A375 (cell line): ENCODE measurements at places on chromosomes 2 and 18. TPM values are rescaled to one million over a fixed set of nuclear protein-coding genes. Genes with fewer than 3 reads are reported as not detected.

HTR2B gene
- not detected in 2 replicates for total RNA-seq

ARHGEF33 gene
- not detected in 2 replicates for total RNA-seq

CHPF gene
- total RNA-seq, result 106 and 121 TPM in 2 replicates

DCTN1 gene
- 78.8 and 83.3 TPM in 2 replicates for total RNA-seq

TIGD1 gene
- 9.6 and 12.2 TPM in 2 replicates for total RNA-seq

ATP8B1 gene
- total RNA-seq, result not detected in 2 replicates

KCNG2 gene
- not detected in 2 replicates for total RNA-seq

CYTIP gene
- total RNA-seq, result not detected in 2 replicates

RNU2-63P gene
- total RNA-seq, result not detected in 2 replicates

RGPD8 gene
- 5.0 and 6.9 TPM in 2 replicates for total RNA-seq

DPP4 gene
- total RNA-seq, result 0.05 TPM in 1 of 2 replicates, not detected in the other

FEV gene
- not detected in 2 replicates for total RNA-seq

IL1A gene
- total RNA-seq, result 4.2 and 8.8 TPM in 2 replicates

ASB18 gene
- not detected in 2 replicates for total RNA-seq

ATRAID gene
- 107 and 130 TPM in 2 replicates for total RNA-seq

LBX2 gene
- 16.3 and 18.1 TPM in 2 replicates for total RNA-seq

IMMT gene
- total RNA-seq, result 132 and 144 TPM in 2 replicates

GPR35 gene
- total RNA-seq, result 0.16 and 0.19 TPM in 2 replicates

ERCC3 gene
- 30.0 and 30.1 TPM in 2 replicates for total RNA-seq

ZAP70 gene
- total RNA-seq, result not detected in 2 replicates

CELF4 gene
- not detected in 2 replicates for total RNA-seq

CPO gene
- not detected in 2 replicates for total RNA-seq

PTRHD1 gene
- total RNA-seq, result 52.3 and 56.4 TPM in 2 replicates

C2orf80 gene
- total RNA-seq, result not detected in 2 replicates

HOXD13 gene
- total RNA-seq, result 5.3 and 7.1 TPM in 2 replicates

SLC4A5 gene
- total RNA-seq, result 0.16 TPM in 1 of 2 replicates, not detected in the other

KCNJ13 gene
- not detected in 2 replicates for total RNA-seq

TOGARAM2 gene
- 0.08 TPM in 1 of 2 replicates, not detected in the other for total RNA-seq

NYAP2 gene
- not detected in 2 replicates for total RNA-seq

TRIM54 gene
- total RNA-seq, result 0.05 TPM in 1 of 2 replicates, not detected in the other

MEP1B gene
- not detected in 2 replicates for total RNA-seq

SERPINB4 gene
- not detected in 2 replicates for total RNA-seq

CFAP65 gene
- total RNA-seq, result 0.08 TPM in 1 of 2 replicates, not detected in the other

DARS1 gene
- total RNA-seq, result 61.6 and 86.5 TPM in 2 replicates

ERFE gene
- 11.2 and 14.8 TPM in 2 replicates for total RNA-seq

CD8B2 gene
- not detected in 2 replicates for total RNA-seq

CAPN13 gene
- total RNA-seq, result not detected in 2 replicates

CBLN2 gene
- total RNA-seq, result 0.19 and 0.68 TPM in 2 replicates

ITGAV gene
- total RNA-seq, result 21.6 and 28.5 TPM in 2 replicates

RIT2 gene
- not detected in 2 replicates for total RNA-seq

MSTN gene
- 0.05 TPM in 1 of 2 replicates, not detected in the other for total RNA-seq

CLEC4F gene
- not detected in 2 replicates for total RNA-seq

MRO gene
- 0.03 TPM in 1 of 2 replicates, not detected in the other for total RNA-seq

WNT6 gene
- not detected in 2 replicates for total RNA-seq

ADRA2B gene
- total RNA-seq, result not detected in 2 replicates

DSG4 gene
- not detected in 2 replicates for total RNA-seq

MC2R gene
- not detected in 2 replicates for total RNA-seq

ATOH8 gene
- total RNA-seq, result 7.6 and 10.0 TPM in 2 replicates

SLC19A3 gene
- 0.68 and 1.1 TPM in 2 replicates for total RNA-seq

CCDC150 gene
- 7.9 and 9.7 TPM in 2 replicates for total RNA-seq

SOS1 gene
- 7.8 and 8.1 TPM in 2 replicates for total RNA-seq
